ENCODE measurements at places on chromosomes 5 and 9.
A peak's percentile ranks its signal among the peaks of the same experiment; 100 is the strongest.

DNA sequence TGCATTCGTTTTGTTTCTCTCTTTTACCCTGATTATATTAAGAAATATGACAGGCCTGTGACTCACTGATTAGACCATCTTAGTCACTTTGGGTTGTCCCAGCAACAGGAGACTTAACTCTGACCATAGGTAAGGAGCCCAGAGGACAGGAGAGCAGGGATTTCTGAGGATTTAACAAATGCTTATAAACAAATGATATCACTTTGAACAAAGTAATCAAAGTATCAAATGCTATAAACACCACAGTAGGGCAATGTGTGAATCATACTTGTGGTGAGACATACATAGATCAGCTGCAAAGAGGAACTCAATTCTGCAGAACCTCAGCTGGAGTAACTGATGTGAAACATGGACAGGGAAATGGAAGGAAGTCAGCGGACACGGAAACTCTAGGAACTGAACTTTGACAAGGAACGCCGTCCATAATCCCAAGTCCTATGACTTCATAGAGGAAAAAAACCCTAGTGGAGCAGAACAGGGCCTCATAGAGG, 190.6 kb upstream of the MSX2 start:
- DNase-seq: no peak

- no peak for DNase-seq
Measured at GRCh38 chr9:3541206-3541605, 15.4 kb upstream of the RFX3 start.

DNA sequence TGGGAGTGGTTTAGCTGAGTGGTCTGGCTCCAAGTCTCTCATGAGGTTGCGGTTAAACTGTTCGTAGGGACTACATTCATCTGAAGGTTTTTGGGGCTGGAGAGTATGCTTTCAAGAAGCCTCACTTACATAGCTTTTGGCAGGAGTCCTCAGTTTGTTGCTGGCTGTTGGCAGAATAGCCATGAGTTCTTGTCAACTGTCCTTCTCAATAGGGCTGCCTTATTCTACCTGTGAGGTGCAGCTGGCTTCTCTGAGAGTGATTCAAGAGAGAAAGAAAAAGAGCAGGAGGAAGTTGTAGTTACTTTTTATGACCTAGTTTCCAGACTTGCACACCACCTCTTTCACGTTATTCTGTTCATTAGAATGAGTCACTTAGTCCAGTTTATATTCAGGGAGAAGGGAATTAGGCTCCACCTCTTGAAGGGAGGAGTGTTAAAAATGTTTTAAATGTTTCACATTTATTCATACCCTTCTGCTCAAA, 33.2 kb downstream of the YTHDC2 start:
- DNase-seq: no peak

- no peak for DNase-seq
Measured at GRCh38 chr9:101226803-101227202, 158.0 kb downstream of the BAAT start.

DNA sequence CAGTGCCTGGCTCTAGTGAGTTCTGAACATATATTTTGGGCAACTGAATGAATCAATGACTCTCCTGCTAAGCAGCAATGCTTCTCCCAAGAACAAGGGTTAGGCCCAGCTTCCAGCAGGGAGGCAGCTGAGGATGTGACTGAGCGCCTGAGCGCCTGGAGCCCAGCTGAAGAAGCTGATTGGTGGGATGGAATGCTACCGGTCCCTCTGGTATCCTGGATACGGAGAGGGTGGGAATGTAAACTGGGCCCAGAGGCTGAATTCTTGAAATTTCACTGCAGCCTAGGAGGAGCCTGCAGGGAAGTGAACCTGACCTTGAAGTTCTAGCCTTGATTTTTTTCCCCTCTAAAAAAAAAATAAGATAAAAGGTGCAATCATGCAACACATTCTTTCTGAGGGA, 43.2 kb downstream of the WWC1 start:
- DNase-seq: no peak

DNA sequence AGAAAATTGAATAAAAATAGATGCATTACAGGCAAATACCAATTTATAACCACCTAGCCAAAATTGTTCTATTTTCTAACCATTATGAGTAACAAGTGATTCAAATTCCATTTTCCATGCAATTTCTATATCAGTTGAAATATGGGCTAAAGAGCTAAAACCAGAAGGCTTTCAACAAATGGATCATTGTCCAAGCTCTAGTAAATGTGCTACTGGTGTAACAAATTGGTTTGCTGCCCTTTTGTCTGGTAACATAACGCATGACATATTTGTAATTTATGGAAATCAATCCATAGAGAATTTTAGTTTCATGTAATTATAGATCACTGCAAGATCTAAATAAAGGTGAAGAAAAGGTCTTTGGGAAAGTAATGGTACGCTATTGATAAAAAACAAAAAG, 708.0 kb upstream of the GRAMD2B start:
- no peak for DNase-seq

DNA sequence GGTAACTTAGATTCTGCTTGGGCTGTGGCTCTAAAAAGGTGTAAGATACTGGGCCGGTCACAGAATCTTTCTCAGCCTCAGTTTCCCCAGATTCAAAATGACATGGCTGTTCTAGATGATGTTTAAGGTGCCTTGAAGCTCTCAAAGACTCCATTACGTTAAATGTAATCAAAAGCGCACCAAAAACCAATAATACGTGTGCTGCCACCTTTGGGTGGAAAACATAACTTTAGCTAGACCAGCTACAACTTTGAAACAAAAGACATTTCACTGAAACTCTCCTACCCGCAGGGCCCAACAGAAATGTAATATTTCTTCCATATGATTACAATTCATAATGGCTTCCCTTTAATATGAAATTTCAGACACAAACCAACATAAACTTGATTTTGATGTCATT, 35.0 kb upstream of the PCSK5 start:
- no peak for DNase-seq

GRCh38 chr9:83665580-83666200, 42.1 kb downstream of the UBQLN1 start:
- DNase-seq: no peak

DNA sequence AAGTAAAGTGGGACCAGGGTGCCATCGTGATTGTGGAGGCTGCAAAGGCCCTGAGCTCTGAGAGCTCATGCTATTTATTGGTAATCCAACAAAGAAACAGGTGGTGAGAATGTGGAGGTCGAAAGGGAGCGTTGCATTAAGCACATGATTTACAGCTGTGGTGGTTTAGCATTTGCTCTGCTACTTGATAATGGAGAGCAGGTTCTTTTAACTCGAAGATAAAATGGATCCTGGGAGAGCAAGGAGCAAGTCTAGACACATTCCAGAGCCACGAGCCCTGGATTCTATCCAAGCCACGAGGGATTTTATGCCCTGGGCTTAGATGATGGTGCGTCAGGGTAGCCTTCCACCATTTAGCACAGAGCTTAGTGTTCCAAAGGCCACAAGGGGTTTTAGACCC, 1710.1 kb upstream of the CDH9 start:
- no peak for DNase-seq

DNA sequence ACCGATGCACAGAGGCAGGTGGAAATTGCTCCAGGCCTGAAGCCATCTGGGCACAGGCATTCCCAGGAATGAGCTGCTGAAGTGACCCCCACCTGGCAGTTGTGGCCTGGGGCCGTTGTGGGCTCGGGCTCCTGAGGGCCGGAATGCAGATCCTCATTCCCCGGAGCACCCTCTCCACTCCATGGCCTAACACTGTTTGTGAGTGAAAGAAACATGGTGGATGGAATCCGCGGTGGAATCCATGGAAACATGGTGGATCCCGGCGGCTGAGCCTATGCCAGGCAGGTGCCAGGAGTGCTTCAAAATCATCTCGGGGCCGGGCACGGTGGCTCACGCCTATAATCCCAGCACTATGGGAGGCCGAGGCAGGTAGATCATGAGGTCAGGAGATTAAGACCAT, 3.6 kb upstream of the SARDH start:
- no peak for DNase-seq

- DNase-seq: no peak
Measured at GRCh38 chr5:95627971-95628810, 8.3 kb downstream of the GPR150 start.

GRCh38 chr9:4855841-4856240, 63.1 kb downstream of the RCL1 start:
- DNase-seq: no peak

DNA sequence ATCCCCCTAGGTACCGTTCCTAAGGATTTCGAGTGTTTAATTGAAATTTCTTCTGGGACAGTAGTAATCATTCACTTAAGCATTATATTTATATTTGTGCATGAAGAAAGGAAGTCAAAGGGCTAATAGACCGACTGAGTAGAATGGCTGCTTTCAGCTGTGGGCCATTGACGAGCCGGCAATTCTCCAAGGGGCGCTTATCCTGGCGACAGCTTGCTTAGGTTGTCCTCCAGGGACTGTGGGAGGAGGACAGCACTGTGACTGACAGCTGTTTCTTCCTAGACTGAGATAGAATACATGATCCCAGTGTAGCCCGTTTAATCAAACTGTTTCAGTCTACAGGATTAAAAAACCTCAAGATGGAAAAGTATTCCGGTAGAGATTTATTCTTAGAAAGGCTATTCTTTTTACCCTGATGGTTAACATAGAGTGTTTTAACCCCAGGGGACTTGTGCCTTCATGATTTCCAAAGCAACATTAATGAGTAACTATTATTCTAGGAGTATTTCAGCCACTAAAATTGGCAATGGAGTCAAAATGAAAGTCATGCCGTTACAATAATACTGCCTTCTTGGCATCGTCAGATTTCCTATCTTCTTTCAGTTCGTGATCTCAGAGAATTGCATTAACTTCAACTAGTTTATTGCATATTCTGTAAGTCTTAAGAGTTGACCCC, 943.1 kb upstream of the WWC1 start:
- DNase-seq: no peak

- no peak for DNase-seq
Measured at GRCh38 chr9:70457235-70457634, 42.8 kb upstream of the KLF9 start.

DNA sequence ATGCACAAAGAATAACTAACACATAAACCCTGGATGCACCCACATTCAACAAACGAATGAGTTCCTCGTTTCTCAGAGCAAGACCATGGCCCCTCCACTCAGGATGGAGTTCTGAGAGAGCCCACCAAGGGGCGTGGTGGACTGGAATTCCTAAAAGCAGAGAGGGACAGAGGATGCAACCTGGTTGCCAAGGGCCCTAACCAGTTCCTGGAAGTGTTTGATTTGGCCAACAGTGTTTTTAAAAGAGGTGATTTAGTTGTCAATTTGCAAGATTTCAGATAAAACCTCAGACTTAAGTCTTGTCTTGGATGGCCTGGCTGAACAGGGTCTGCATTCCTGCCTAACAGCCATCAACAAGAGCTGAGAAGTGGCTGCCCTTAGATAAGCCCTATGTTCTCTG, 34.4 kb downstream of the GLRA1 start:
- no peak for DNase-seq

- peak; percentile 63 for DNase-seq
Measured at GRCh38 chr5:132500931-132501628, 10.5 kb upstream of the IRF1 start.

DNA sequence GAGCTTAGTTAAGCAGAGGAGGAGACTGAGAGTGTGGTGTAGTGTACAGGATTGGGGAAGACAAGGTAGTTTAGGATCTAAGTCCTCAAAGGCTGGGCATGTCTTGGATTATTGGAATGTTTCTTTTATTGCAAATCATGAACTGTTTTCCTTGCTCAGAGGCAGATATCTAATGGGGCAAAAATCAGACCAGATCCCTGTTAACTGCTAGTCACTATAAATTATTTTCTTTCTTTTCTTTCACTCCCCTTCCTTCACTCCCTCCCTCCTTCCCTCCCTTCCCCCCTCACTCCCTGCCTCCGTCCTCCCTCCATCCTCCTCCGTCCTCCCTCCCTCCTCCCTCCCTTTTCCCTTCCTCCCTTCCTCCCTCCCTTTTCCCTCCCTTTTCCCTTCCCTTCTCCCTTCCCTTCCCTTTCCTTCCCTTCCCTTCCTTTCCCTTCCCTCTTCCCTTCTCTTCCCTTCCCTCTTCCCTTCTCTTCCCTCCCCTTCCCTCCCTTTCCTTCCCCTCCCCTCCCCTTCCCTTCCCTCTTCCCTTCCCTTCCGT, 117.9 kb downstream of the WDR70 start:
- DNase-seq: no peak

GRCh38 chr5:52690236-52690768, 97.4 kb upstream of the ITGA1 start:
- no peak for DNase-seq

- no peak for DNase-seq
Measured at GRCh38 chr5:132763181-132764036, 13.6 kb downstream of the SEPTIN8 start.

GRCh38 chr5:43895876-43896275, 292.9 kb downstream of the NNT start:
- no peak for DNase-seq

DNA sequence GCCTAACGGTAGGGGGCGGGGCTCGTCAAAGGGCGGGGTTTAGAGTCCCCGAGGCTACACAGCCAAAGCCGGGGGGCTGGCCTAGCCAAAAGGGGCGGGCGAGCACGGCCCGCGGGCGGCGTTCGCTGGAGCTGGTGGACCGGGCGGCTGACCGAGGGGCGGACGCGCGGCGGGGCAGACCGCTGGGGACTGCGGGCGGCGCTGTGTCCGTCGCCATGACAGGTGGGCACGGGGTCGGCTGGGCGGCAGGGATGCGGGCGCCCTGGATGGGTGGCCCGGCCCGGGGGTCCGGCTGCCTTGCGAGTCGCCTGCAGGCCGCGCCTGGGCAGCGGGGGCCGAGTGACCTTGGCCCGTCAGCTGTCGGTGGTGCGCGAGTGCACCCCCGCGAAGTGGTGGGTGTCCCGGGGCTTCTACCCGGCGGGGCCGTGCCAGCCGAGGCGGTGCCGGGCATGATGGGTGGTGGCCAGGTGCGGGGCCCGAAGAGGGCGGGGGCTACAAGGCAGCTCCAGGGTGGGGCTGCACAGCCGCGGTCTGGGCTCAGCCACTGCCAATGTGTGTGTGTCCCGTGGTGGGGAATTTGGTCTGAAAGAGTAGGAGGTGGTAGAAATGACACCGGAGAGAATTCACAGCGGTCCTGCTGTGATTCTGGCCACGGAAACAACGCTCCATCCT, at the start of gene CARD19:
Gene CARD19 (plus strand): TSS at position 87 of the 672 bp plus-strand sequence. CDS start 129 bp downstream, at position 216.
- peak; percentile 35 for DNase-seq

DNA sequence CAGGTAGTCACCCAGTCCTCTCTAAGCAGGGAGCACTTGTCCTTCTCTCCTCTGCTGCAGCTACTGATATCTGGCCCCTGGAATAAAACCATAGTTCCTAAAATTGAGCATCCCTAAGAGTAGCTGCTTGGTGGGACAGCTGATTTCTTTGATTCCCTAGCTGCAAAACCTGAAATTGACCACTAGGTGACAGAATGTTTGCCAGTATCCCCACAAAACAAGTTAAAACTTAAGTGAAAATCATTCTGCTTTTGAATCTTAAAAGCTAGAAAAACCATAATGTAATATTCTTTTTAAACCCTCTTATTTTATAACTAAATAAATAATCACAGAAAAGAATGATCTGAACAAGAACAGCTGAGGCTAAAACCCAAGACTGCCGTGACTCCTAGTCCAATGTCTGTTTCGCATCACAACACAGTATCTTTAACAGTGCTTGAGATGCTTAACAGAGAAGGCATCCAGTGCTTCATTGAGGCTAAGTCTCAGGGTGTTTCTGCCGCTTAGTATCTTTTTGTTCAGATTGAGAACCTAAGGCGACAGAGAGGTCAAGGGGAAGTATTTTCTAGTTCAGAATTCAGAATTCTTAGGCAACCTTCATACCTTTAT, 24.4 kb upstream of the TAL2 start:
- DNase-seq: no peak

- DNase-seq: no peak
Measured at GRCh38 chr5:149616727-149617285, 35.5 kb downstream of the ARHGEF37 start.

- DNase-seq: no peak
Measured at GRCh38 chr9:92122061-92122460, 6.8 kb upstream of the SPTLC1 start.
